ENCODE measurements at places on chromosomes 11 and 22.

DNA sequence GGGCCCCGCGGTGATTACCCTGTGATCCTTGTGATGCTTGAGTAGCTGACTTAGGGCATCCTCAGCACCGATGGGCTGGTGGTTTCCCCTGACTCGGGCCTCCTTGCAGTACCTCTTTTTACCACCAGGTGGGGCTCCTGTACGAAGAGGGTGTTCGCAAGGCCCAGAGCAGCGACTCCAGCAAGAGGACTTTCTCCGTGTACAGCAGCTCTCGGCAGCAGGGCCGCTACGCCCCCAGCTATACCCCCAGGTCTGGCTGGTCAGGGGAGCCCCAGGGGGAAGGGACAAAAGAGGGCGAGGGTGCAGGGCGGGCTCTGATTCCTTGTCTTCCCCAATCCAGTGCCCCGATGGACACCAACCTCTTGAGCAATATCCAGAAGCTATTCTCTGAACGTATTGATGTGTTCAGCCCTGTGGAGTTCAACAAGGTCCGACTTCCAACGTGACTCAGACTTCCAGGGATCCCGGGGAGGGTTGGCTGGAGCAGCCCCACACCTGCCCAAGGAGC lies 1.3 kb upstream of the TM7SF2 start:
- peaks cover 31% of the 10 kb centered on the region for H3K4me1 ChIP-seq
- H3K4me3 ChIP-seq: no peak overlapping the region
- H3K27ac ChIP-seq: peak overlapping the region; percentile 38
- no peaks in the 10 kb centered on the region for H3K27me3 ChIP-seq

- no peak overlapping the region for H3K4me3 ChIP-seq
- DNase-seq: no peak
- H3K27ac ChIP-seq: no peak overlapping the region
- no peaks in the 10 kb centered on the region for H3K36me3 ChIP-seq
- no peaks in the 10 kb centered on the region for H3K27me3 ChIP-seq
Observed at GRCh38 chr22:35476341-35476740, 64.3 kb upstream of the RASD2 start.

GRCh38 chr22:37079668-37080171 lies 28.2 kb downstream of the KCTD17 start:
- no peak overlapping the region for H3K4me3 ChIP-seq
- H3K36me3 ChIP-seq: no peaks in the 10 kb centered on the region
- no peak for DNase-seq
- peaks cover 2% of the 10 kb centered on the region for H3K4me1 ChIP-seq
- no peak overlapping the region for H3K27ac ChIP-seq
- no peaks in the 10 kb centered on the region for H3K27me3 ChIP-seq

DNA sequence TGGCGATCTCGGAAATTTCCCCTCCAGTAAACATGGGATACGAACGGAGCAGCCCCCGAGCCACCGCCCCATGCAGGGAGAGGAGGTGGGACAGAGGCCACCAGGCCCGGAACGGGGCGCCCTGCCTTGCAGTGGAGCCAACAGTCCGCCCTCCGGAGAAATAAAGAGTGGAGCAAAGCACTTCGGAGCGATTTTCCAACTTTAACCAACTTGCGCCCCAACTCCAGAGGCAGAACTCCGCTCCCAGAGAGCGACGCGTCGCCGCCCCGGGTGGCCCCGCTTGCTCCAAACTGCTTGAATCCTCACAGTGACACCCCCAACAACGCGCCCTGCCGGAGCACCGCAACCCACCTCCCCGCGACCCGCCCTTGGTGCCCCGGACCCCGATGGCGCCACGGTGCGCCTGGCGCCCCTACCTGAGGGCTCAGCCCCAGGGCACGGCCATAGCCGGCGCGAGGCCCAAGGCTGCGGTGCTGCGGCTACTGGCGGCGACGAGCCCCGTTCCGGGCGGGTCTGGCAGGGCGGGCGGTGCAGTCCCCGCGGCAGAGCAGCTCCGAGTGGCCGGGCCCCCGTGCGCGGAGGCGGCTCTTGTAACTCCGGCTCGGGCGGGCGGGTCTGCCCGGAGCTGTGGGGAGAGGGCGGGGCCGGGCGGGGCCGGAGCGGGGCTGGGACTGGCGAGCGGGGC lies at the start of gene AHNAK:
Gene AHNAK, minus strand, starts transcription at position 563 of the 685 bp plus-strand sequence. CDS start 10,708 bp downstream, outside the sequence.
- no peaks in the 10 kb centered on the region for H3K27me3 ChIP-seq
- H3K4me3 ChIP-seq: peak within 1 kb of the TSS; percentile 92
- DNase-seq: peak; percentile 90
- H3K4me1 ChIP-seq: peaks cover 56% of the 10 kb centered on the region
- peak within 1 kb of the TSS; percentile 96 for H3K27ac ChIP-seq
- no peaks in the 10 kb centered on the region for H3K36me3 ChIP-seq

DNA sequence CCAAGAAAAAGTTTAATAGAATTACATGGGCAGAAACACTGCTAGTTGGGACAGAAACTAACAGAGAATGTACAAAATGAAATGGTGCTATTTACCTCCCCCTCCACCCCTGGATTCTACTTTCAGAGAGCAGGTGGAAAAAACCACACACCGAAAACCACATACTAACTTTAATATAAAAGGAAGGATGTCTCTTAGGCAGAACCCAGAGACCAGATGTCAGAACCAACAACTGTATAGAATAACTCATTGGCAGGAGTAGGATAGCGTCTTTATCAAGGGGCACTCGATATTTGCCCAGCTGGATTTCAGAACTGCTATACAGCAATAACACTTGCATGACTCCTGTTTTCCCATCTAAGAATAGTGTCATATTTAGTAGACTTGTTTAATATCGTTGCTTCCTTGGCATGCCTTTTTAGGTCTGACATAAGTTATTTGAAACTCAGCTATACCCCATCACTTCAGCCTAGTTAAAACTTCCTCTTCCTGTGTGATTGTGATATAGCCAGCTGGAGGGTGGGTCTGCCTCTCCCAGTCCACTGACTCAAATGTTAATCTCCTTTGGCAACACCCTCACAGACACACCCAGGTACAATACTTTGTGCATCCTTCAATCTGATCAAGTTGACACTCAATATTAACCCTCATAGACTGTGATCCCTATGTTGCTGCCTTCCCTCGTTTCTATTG lies 1.2 kb downstream of the SLC22A25 start:
- no peaks in the 10 kb centered on the region for H3K27me3 ChIP-seq
- no peak for DNase-seq
- H3K4me3 ChIP-seq: peak overlapping the region; percentile 35
- H3K27ac ChIP-seq: peak overlapping the region; percentile 96

DNA sequence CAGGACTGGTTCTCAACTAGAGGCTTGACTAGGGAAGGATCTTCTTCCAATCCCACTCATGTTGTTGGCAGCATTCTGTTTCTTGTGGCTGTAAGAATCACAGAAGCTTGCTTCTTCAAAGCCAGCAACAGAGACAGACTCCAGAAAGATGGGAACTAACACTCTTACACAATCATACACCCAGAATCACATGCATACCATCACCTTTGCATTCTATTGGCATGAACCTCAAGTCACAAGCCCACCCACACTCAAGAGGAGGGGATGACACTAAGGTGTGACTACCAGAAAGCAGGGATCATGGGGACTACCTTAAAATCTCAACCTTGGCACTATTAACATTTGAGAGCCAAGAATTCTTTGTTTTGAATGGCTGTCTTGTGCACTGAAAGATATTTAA lies 13.6 kb upstream of the PANX3 start:
- H3K36me3 ChIP-seq: no peaks in the 10 kb centered on the region
- H3K4me3 ChIP-seq: no peak overlapping the region
- H3K4me1 ChIP-seq: no peaks in the 10 kb centered on the region
- H3K27me3 ChIP-seq: no peaks in the 10 kb centered on the region
- no peak overlapping the region for H3K27ac ChIP-seq

DNA sequence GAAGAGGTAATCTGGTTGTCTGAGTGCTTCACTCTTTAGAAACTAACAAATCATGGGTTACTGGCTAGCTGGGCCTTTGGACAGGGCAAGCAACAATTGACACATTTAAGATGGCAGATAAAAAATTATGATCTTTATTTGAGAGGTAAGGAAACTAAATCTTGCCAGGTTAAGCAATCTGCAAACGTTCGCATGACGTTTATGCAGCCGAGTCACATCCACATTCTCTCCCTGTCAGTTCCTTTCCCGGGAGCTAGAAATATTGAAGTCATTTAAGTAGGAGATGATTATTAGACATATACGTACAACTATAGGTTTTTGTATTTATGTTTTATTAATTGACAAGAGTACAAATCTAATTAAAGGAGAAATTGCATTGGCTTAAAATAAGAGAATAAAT lies 57.4 kb upstream of the RCN1 start:
- no peak overlapping the region for H3K4me3 ChIP-seq
- DNase-seq: no peak
- H3K4me1 ChIP-seq: no peaks in the 10 kb centered on the region
- no peak overlapping the region for H3K27ac ChIP-seq
- H3K36me3 ChIP-seq: no peaks in the 10 kb centered on the region
